Stimulated activated CD4-positive, alpha-beta T cell treated with anti-CD3 and anti-CD28 coated beads, Interleukin-4, amount 100 ng/mL, for 1 hour (primary cell): ENCODE measurements at places on chromosomes 3 and 15.

- DNase-seq, result no peak
Measured at GRCh38 chr3:56737006-56737405, 53.9 kb upstream of the TASOR start.

GRCh38 chr15:34012461-34013028 lies 26.5 kb downstream of the AVEN start:
- no peak for DNase-seq

- no peak for DNase-seq
Measured at GRCh38 chr3:27675287-27675686, 46.8 kb downstream of the EOMES start.

- no peak for DNase-seq
Measured at GRCh38 chr3:5732081-5732480, 544.6 kb downstream of the EDEM1 start.

GRCh38 chr3:114405202-114405990 lies 111.6 kb downstream of the TIGIT start:
- DNase-seq, result no peak

DNA sequence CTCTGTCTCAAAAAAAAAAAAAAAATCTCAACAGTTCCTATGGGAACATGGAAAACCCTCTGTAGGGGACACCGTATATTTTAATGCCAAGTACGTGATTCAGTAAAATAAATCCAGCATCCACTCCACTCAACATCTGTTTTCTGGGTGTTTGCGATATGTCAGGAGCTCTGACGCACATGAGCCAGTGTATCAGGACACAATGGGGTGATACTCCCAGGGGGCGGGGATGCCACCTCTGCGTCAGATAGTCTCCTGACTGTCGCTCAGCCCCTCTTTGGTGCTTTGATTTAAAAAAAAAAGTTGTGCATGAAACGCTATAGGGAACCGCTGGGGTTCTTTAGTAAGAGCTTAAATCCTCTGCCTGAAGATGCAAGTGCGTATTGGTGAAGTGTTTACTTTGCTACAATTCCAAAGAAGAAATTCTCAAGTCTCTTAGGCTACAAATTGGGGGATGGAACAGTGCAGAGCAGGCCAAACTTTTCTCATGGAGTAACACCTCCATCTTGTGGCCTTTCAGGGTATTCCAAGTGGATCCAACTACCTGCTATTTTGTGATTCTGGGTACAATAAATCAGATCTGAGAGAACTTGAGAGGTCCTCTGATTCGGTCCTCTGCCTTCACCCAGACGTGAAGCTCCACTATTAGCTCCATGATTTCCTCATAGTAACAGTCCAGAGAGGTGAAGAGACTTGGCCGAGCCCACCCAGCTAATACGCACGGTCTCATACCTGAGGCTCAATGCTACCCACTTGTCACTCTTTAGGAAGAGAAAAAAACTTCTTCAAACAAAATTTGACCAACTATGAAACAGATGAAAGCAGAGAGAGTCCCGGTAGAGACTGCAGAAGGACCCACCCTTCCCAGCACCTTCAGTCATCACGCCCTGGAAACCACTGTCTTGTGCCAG lies 9.3 kb upstream of the NR2E3 start:
- no peak for DNase-seq

DNA sequence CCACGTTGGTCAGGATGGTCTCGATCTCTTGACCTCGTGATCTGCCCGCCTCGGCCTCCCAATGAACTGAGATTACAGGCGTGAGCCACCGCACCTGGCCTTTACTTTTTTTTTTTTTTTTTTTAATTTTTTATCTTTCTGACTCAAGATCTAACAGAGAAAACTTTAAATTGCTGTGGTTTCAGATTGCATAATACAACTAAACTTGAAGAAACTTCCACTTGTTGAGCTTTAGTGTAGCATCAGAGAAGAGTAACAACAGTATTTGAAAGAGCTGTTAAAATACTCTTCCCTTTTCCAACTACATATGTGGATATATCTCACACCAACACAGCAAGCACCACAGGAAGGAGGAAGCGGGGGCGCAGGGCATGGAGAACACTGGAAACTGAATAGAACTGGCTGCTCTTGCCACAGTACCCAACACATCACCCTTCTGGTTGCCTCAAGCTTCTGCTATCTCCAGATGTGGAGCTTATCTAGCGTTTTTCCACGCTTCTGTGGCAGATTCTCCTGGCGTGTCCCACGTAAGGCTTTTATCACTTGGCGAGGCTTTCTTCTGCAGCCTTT lies 45.4 kb downstream of the MAP6D1 start:
- no peak for DNase-seq

- no peak for DNase-seq
Measured at GRCh38 chr3:124084022-124084881, 92.3 kb upstream of the ROPN1 start.

- DNase-seq, result no peak
Measured at GRCh38 chr15:44381236-44381635, 46.2 kb upstream of the CTDSPL2 start.

DNA sequence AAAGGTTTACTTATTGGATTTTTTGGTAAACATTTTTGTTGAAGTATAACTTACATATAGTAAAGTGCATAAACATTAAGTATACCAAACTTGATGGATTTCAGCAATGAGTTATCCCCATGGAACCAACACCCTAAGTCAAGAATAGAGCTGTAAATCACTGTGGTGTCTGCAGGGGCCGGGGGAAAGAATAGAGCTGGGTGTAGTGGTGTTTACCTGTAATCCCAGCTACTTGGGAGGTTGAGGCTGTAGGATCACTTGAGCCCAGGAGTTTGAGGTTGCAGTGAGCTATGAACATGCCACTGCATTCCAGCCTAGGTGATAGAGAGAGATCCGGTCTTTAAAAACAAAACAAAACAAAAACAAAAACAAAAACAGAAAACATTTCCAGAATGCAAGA lies 13.3 kb upstream of the FEM1B start:
- DNase-seq, result no peak

- DNase-seq, result no peak
Measured at GRCh38 chr3:55327131-55327920, 159.8 kb downstream of the WNT5A start.

- DNase-seq, result no peak
Measured at GRCh38 chr3:120894316-120895057, 13.5 kb upstream of the STXBP5L start.

GRCh38 chr3:35677797-35678196 lies 38.5 kb downstream of the ARPP21 start:
- no peak for DNase-seq

DNA sequence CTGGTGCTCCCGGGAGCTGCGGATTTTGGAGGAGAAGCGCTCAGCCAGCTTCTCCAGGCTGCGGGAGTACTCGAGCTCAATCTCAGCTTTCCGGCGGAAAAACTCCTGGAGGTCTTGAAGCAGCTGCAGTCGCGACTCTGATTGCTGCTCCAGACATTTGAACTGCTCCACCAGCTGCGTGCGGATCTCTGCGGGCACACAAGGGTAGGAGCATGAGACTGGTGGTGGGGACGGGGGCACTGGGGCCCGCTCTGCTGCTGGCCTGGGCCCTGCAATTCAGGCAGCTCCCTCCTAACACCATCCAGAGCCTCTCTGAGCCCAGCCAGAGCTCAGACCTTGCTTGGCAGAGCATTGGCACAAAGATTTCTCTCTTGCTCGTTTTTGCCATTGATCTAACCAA lies 124.7 kb downstream of the SRGAP3 start:
- DNase-seq, result no peak

DNA sequence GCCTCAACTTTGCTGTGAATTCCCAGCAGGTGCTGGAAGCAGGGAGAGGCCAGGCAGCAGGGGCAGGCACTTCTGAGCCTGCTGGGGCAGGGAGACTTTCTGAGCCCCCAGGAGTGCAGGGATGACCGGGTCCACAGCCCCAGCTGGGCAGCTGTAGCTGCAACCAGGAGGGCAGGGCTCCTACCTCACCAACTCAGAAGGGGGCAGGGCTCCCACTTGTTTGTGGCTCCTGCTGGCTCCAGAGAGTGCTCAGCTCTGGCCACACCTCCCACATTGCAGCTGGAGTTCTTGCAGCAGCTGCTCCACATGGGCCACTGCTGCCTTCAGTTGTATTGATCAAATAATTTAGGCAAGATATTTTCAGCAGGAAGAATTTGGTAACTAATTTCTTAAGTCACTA lies 812.3 kb downstream of the NSUN3 start:
- no peak for DNase-seq

GRCh38 chr15:67340630-67341029 lies 86.0 kb downstream of the IQCH start:
- DNase-seq, result no peak

DNA sequence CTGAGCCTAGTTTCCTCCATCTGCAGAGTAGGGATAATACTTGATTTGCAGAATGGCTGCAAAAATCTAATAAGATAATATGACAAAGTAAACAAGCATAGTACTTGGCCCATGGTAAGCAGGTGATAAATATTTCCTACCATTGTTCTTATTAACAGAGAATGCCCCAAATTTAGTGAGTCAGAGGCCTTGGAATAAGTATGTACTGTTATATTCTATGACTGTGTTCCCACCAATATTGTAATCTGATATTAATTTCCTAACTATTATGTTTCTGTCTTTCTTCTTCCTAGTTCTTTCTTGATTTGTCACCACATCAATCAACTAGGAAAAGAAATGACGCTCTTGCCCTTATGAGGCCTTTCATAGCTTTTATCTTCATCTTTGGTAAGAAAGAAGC lies 178.4 kb upstream of the SLC2A2 start:
- no peak for DNase-seq

GRCh38 chr3:188571531-188572095 lies 417.7 kb downstream of the LPP start:
- DNase-seq, result no peak

DNA sequence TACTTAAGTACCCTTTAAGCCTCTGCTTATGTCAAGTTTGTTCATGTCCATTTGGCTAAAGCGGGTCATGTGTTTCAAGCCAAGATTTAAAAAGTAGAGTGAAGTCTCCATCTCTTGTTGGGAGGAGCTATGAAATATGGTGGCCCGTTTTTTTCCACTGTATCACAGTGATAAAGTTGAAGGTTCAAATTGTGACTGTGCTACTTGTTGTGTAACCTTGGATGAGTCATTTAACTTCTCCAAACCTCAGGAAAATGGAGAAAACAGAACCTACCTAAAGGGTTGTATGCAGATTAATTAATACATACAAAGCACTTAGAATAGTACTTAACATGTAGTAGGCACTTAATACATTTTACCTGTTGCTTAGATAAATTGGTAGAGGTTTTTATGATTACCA lies 43.4 kb downstream of the SNAPC5 start:
- DNase-seq, result no peak

DNA sequence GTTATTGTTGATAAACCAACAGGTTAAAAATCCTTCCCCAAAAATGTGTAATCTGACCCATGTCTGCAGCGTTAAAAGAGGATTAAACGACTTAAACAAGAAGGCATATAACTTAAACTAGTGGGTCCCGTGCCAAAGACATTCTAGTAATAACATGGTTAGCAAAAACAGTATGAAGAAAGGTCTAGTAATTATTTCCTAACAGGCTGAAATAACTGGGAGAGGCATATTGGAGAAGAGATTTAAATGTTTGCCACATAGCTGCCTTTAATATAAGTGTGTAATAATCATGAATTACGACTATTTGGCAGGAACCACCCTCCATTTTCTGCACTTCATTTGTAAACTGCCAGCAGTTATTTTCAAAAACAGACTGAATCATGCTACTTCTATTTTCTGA lies 67.7 kb upstream of the CSPG5 start:
- no peak for DNase-seq

DNA sequence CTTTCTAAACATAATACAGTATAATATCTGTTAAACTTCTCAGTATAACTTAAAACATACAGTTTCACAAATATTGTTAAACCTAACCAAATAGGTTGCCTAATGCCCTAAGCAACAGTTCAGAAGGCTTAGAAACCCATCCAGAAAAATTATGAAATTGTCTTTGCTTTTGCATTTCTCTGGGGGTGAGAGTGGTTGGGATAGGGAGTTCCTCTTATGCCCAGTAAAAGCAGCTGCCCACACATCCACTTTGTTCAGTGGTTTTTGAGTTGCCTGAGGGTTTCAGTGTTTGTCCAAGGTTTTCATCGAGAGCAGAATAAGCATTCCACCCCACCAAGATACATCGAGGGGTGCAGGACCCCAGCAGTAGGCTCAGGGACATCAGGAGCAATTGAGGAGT lies 179.4 kb downstream of the CDIN1 start:
- DNase-seq, result no peak

GRCh38 chr3:128416578-128417211 lies 50.0 kb downstream of the DNAJB8 start:
- DNase-seq, result no peak

DNA sequence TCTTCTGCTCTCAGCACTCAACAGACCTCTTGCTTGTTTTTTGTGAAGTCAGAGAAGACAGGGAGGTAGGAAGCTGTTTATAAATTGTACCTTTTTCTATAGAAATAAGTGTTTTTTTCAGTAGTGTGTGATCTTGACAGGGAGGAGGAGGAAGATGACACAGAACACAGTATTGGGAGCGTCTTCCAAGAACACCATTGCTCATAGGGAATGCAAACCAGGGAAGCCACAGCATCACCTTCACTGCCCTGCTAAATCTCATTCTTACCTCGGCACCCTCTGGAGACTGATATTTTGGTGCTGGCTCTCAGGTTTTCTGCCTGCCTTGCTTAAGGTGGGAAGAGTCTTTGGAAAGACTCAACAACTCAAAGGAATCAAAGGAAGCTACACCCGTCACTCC lies 169.4 kb downstream of the LRTM1 start:
- no peak for DNase-seq

GRCh38 chr15:100879464-100880138 lies at the start of gene ALDH1A3:
Gene ALDH1A3 (plus strand): TSS chr15:100879831. CDS start chr15:100879908, 77 bp downstream.
- DNase-seq, result peak; percentile 17

GRCh38 chr3:99774467-99774866 lies 43.2 kb upstream of the CMSS1 start:
- DNase-seq, result no peak

- DNase-seq, result no peak
Measured at GRCh38 chr3:46576-46975, 150.0 kb upstream of the CHL1 start.

DNA sequence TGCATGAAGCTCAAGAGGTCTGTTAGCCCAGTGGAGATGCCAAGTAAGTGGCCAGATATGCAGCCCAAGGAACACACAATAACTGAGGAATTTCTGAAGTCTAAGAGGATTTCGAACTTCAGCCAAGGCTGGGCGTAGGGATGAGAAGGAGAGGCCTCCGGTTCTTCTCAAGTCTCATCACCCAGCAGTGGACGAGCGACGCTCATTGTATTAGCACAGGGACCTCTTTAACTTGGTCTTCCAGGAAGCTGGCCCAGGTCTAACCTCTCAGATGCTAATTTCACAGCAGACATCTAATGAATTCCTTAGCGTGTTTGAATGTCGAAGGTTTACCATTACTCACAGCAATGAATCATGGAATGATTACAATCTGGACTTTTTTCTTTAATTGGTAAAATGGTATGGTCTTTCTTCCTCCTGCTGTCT lies 85.0 kb downstream of the HES1 start:
- no peak for DNase-seq

GRCh38 chr3:38585791-38586420 lies 63.6 kb downstream of the SCN5A start:
- no peak for DNase-seq
